ENCODE measurements at places on chromosomes 16 and 17.

DNA sequence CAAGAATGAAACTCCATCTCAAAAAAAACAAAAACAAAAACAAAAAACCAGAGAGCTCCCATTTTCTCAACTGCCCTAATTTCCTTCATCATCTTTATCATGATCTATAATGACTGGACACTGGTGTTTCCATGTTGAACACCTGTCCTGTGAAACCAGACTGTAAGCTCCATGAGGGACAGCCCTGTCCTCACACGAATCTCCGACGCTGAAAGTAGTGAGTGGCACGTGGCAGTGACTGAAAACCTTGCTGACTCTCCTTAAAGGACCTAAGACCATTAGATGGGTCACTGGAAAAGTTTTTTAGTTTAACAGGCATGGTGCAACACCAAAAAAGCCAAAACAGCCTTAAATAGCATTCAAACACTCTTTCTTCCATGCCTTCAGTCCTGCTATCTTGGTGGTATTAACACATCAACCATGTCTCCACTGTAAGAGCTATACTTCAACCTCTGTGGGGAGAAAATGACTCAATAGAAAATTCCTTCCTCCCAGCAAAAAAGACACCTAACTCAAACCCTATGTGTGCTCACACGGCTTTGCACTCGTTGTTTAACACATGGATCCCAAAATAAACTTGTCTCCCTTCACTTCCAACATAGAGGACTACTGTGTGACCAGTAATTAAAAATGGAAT, 8.3 kb downstream of the AXIN2 start:
- no peak for DNase-seq

DNA sequence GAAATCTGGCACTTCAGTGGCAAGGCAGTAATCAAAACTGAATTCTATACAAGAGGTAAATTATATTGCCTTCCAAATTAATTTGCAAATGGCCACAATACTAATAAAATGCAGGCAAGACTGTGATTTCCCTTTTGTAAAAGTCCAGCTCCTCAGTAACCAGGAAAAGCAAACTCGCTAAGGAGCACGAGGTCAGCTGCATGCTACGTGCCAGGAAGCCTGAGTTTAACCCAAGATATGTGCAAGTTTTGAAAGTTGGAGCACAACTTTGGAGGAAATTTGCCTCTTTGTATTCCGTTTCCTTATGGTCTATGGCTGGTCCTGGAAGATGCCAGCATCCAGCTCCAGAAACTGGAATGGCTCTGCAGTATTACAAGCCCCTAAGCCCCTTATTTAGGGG, 226.8 kb upstream of the DYNLRB2 start:
- no peak for DNase-seq

- no peak for DNase-seq
Measured at GRCh38 chr16:27681681-27682080, 131.7 kb downstream of the KATNIP start.

DNA sequence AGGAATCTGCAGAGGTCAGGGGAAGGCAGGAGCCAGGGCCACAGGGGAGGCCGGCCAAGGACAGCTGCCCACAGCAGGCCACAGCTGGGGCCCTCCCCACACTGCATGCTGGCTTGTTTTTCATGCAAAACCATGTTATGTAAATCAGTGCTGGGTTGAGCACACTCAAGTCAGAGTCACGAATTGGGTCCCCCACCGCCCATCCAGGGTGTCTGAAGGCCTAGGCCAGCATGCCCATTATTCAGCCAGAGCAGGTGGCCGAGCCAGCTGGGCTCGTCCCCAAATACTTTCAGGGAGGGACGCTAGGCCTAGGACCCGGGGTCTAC, 51.2 kb upstream of the TOB1 start:
- no peak for DNase-seq

DNA sequence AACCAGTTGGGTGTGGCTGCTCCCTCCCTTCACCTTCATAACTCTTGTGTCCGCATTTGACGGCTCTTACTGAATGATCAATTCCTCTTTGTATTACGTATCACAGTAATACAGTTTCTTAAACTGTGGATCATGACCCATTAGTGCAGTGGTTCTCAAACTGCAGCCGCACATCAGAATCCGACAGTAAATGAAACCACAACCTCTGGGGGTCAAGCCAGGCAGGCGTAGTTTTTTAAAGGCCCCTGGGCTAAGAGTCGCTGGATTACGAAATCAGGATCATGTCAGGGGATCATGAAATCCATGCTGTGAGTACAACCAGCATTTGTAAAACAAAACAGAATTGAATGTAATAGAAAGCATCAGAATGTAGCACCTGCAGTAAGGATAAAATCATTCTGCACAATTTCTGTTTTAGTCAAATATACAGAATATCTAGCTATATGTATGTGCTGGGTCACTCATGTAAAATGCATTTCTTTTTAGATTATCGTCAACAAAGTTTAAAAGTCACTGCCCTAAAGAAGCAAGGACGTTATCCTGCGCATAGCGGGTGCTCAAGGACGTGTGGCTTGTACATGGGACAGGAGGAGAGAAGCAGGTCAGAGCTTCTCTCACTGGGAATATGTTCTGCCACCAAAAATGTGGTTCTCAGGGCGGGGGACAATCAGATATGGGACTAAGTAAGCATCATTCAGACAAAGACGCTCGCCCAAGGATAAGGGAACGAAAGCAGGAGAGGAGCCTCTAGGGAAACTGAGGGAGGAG, 113.1 kb downstream of the ZFHX3 start:
- no peak for DNase-seq

DNA sequence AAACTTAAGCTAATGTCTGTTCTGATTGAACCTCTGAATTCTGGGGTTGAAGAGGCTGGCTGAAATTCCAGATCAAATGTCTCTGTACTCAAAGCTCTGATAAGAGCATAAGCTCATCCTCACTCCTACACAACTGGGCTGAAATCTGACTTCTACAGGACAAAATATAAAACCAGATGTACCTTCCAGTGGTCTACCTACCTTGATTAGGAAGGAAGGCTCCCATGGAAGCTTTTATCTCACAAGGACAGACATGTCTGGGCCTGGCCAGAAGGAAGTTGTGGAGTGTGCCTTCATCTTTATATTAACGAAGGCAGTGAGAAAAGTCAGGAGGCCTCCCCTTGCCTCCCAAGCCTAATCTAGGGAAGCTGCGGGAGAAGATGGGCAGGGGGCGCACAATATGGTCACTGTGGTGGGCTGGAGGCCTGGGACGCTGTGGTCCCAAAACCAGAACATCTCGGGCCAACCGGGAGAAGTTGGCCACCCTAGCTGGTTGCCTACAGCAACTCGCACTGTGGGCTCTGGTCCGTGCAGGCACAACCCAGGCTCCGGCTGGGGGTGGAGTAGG, 55.6 kb upstream of the LRRC37A3 start:
- DNase-seq: no peak

GRCh38 chr16:2859686-2860265, 1.8 kb upstream of the PRSS22 start:
- no peak for DNase-seq

DNA sequence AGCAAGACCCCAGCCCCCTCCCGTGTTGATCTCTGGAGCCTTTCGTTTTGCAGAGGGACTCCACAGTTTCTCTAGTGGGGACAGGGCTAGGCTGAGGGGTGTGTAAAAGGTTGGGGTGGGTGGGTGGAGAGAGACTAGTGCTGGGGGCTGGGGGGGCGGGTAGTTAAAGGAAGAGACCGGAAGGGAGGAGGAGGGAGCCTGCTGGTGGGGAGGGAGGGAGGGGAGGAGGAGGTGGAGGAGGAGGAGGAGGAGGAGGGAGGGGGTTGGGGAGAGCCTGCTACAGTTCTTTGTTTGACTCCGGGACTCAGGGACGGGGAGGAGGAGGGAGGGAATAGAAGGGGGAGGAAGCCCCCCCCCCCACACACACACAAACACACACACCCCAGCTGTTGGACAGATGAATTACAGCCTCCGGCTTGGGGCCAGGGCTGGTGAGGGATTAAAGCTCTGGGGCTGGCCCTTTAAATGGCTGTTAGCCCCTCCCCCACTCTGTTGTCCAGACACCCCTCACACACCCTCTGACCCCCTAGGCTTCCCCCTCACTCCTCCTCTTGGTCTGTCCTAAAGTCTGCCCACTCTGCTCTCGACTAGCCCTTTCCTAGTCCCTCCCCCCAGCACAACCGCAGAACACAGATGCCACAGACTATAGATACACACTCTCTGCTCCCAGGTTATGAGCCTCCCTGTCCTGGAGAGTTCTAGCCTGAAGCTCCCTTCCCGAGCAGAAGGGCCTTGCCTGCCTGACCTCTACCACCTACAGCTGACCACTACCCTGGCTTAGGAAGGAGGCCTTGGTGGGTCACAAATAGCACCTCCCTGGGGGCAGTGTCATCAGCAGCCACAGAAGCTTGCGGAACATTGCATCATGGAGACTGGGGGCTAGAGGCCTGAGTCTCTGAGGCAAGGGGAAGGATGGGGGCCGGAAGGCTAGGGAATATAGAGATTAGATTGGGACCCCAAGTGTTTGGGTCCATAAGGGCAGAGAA, 4.4 kb downstream of the KDM6B start:
- DNase-seq: no peak

- DNase-seq: peak; percentile 46
Measured at GRCh38 chr16:88442727-88443576, 10.1 kb upstream of the ZFPM1 start.

- no peak for DNase-seq
Measured at GRCh38 chr17:17181666-17182597, 24.2 kb downstream of the PLD6 start.

- peak; percentile 7 for DNase-seq
Measured at GRCh38 chr16:68200088-68200783, 35.7 kb downstream of the ESRP2 start.

DNA sequence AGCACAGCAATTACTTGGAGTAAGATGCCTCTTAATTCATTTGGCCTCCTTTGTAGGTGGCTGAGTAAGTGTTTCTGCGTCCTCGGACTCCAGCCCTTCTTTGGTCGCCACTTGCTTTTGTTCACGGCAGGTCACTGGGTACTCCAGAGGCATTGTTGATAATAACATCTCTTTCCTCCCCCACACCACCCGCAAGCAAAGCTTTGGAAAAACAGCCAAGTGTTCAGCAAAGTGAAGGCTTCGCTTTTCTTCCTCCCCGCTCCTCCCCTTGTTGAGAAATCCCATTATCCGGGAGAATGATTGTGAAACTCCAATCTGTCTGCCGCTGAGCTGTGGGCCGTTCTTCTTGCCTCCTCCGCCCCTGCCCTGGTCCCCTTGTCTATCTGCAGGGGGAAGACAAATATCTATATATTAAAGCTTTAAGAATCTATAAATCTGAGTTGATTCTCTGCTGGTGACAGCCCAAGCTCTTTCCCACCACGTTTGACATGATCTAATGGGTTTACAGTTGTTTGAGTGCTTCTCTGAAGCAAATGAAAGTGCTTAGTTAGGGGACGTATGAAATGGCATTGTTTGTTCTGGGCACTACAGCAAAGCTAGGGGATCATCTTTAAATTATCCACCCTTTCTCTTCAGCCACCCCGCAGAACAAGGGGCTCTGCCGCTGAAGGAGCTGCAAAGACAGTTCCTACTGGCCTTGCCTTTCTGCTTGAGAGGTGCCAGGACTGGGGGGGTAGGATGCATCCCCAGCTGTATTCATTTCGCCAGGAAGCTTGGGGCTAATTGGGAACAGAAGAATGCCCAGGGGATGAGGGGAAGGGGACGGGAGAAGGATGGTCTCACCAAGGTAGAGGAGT, 167.1 kb downstream of the CCDC182 start:
- DNase-seq: peak; percentile 15

GRCh38 chr16:84050316-84050715, 7.7 kb upstream of the SLC38A8 start:
- DNase-seq: no peak

DNA sequence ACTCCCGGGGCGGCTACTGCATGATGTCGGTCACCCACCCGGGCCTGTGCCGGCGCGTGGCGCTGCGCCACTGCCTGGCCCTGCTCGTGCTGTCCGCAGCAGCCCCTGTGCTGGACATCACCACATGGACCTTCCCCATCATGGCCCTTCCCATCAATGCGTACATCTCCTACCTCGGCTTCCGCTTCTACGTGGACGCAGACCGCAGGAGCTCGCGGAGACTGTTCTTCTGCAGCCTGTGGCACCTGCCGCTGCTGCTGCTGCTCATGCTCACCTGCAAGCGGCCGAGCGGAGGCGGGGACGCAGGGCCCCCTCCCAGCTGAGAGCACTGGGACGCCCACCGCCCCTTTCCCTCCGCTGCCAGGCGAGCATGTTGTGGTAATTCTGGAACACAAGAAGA, 29.8 kb downstream of the CDRT15 start:
- DNase-seq: no peak

GRCh38 chr17:45143094-45143670, 5.1 kb upstream of the HEXIM1 start:
- DNase-seq: no peak

GRCh38 chr17:43356999-43357398, 41.8 kb upstream of the ARL4D start:
- DNase-seq: no peak

DNA sequence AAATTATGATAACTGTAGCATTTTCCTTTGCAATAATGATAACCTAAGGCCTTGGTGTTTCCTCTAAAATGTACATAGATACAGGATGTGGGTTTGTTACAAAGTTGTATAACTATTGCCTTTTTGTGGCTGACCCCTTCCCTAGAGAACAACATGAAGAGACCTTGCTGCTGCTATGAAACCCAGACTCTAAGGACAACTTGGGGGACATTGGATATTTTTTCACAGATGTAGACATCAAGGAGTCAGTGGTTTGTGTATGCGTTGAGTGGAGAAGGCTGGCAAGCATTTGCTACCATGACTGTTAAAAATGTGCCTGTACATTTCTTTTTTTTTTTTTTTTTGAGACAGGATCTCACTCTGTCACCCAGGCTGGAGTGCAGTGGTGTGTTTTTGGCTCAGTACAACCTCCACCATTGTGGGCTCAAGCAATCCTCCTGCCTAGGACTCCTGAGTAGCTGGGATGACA, 12.3 kb downstream of the HMOX2 start:
- DNase-seq: no peak

DNA sequence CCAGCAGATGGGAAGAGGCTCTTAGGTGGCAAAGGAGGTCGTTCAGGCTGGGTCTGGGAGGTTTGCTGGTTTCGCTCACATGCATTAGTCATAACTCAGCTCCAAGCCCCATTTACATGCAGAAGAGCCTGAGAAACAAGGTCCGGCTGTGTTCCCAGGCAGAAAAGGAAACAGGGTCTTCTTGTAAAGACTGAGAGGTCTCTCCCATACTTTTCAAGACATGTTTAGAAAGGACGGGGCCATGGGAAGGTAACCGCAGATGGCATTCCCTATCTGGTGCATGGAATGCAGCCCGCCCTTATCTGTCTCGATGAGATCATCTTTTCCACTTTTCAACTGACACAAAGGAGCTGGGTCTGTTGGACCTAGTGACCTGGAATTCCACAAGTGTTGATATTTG, 389.0 kb upstream of the CDH11 start:
- no peak for DNase-seq

DNA sequence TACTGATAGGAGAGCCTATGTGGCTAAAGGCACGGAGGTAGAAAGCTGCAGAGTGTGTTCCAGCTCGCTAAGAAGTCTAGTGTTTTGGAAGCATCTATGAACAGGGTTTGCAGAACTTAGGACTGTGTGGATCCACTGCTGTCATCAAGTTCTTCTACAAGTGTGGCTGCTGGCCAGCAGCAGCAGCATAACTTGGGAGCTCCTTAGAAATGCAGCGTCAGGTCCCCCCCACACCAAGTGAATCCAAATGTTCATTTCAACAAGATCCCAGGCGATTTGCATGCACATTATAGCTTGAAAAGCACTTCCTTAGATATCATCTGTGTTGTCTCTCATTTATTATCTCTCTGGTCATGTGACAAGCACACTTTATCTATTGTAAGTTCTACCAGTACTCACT, 131.9 kb upstream of the SHISA6 start:
- no peak for DNase-seq

- peak; percentile 47 for DNase-seq
Measured at GRCh38 chr17:48351911-48352332, 78.1 kb downstream of the SKAP1 start.
